ENCODE measurements at places on chromosomes 5 and 9.
A peak's percentile ranks its signal among the peaks of the same experiment; 100 is the strongest.

- DNase-seq = no peak
Measured at GRCh38 chr5:135822959-135823358, 11.5 kb upstream of the SLC25A48 start.

- no peak for DNase-seq
Measured at GRCh38 chr5:11432116-11432515, 472.1 kb downstream of the CTNND2 start.

GRCh38 chr5:178527458-178528307, 62.5 kb downstream of the COL23A1 start:
- peak; percentile 74 for DNase-seq

- peak; percentile 59 for DNase-seq
Measured at GRCh38 chr9:35945341-35946018, 12.5 kb downstream of the OR2S2 start.

- DNase-seq = peak; percentile 39
Measured at GRCh38 chr9:20351715-20352114, 270.6 kb downstream of the MLLT3 start.

DNA sequence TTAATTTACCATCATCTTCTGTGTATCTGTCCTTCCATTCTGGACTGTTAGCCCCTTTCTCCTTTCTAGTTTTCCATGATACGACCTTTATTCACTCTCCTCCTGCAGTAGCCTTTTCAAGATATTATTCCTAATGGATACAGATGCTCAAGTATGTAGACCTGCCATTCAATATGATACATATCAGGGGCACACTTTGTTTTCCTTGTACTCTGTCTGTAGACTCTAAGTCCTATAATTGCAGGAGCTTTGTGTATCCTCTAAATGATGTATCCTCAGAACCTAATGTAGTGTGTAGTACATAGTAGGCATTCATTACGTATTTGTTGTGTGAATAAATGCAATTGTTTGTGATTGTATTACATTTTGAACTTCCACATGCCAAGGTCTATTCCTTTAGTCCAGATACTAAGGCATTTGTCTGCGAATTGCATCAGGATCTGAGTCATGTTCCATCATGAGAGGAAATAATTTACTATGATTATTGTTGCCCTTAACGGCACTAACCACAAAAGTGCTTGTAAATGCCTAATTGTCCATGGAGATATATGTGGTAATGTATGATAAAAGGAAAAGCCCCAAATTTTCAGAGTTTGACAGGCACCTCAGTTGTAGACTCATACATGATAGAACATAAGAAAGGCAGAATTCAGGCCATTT, 57.1 kb upstream of the IZUMO3 start:
- DNase-seq = peak; percentile 71

- no peak for DNase-seq
Measured at GRCh38 chr5:180343831-180344695, 9.1 kb downstream of the GFPT2 start.

GRCh38 chr5:14401639-14402038, 180.0 kb upstream of the OTULINL start:
- DNase-seq = no peak

- DNase-seq = no peak
Measured at GRCh38 chr9:98634685-98635336, 73.9 kb downstream of the GABBR2 start.

DNA sequence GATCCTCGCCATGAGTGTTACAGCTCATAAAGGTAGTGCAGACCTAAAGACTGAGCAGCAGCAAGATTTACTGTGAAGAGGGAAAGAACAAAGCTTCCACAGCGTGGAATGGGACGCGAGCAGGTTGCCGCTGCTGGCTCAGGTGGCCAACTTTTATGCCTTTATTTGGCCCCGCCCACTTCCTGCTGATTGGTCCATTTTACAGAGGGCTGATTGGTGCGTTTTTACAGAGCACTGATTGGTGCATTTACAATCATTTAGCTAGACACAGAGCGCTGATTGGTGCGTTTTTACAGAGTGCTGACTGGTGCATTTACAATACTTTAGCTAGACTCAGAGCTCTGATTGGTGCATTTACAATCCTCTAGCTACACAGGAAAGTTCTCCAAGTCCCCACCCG, 13.9 kb downstream of the PLK2 start:
- no peak for DNase-seq

DNA sequence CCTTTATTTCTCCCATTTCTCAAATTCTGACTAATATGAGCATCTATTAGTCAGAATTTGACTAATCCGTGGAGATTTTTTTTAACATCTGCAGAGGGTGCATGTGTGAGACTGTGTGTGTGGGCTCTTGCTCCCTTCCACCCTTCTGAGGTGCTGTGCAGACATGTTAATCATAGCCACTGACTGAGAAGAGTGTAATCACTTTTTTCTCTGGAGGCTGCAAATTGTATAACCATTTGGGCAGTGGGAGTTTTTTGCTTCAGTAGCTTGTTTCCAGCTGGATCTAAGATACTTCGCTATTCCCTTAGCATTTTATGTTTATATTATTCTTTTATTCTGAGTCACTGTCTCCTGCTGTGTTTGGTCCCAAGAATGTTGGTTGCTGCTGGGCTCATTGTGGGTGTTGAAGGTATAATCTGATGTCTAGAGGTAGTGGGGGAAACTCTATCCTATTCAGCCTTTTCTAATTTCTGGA, 66.2 kb downstream of the ARHGEF28 start:
- DNase-seq = peak; percentile 84

GRCh38 chr9:94250456-94250855, 8.6 kb upstream of the ZNF169 start:
- no peak for DNase-seq

GRCh38 chr5:176888865-176889165, 10.3 kb downstream of the HK3 start:
- DNase-seq = no peak

GRCh38 chr9:105204416-105204815, 40.0 kb upstream of the SLC44A1 start:
- no peak for DNase-seq

- DNase-seq = no peak
Measured at GRCh38 chr9:134229466-134230091, 65.2 kb upstream of the RNU6ATAC start.

DNA sequence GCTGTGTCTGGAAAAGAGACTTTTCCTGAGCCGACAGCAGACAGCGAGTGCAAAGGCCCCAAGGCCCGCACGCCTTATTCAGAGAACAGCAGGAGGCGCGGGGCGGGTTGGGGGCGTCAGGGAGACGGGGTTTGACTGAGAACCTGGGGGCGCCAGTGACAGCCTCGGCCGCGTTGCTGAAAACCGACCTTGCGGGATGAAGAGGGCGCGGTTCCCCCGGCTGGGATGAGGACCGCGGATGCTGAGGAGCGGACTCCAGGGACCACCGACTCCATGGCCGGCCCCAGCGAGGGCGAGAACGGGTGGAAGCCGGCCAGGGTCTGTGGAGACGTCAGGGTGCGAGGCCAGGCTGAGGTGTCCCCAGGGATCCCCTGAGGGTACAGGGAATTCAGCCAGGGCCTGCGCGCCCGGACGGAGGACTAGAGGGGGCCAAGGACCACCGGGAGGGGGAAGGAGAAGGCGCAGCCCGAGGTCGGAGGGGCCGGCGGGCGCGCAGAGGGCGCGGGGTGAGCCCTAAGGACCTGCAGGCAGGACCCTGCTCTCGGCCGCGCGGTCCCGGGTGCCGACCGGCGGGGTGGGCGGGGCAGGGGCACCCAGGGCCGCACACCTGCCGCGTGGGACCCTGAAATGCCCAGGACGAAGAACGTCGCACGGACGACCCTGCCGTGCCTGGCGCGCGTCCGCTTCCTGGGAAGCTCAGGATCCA, 837 bp upstream of the AHRR start:
- DNase-seq = no peak

- DNase-seq = peak; percentile 23
Measured at GRCh38 chr5:88269222-88269771, 652 bp upstream of the TMEM161B start.

DNA sequence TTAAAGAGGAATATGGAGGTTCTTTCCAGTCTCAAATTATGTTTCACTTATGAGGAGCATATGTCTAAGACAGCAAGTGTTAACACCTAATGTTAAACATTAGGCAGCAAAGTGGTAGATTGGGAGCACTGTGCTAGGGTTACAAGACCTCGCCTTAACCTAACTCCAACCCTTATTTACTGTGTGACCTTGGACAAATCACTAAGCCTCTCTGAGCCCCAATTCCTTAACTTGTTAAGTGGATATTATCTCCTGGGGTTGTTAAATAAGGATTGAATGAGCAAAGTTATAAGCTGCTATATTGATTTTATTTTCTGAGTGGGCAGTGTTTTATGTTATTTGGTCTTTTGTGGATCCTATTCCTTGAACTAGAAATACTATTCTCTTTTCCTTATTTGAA, 38.3 kb downstream of the TMEFF1 start:
- DNase-seq = no peak

DNA sequence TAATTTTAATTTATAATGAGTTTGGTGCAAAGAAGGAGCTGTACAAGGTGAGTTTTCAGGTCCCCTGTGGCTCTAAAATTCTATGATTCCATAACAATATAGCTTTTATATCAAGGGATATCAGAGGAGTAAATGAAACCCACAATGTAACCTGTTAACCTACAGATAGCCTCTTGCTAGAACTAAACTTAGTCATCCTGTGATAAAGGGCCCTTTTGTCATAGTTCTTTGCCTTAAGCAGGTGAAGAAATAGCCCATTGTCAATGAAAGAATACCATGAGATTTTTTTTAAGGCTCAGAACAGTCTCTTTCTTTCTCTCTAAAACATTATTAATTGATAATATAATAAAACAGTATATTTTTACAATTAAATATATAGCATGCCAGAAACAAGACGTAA, 127.8 kb downstream of the NFIB start:
- DNase-seq = no peak

- DNase-seq = no peak
Measured at GRCh38 chr5:6143523-6143922, 234.8 kb downstream of the MED10 start.

DNA sequence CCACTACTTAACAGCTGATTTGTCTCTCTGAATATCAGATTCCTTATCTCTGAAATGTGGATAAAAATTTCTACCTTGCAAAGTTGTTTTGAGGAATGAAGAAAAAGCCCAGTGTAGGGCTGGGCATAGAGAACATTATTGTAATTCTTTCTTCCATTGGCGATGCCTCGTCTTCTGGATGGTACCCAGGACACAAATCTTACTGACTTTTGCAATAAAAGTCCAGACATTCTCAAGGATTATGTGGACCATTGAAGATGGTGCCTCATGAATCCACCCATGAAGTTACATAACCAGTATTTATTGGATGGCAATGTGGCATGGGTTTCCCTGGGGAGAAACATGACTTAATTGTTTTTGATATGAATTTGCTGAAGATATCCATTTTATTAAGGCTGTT, 33.1 kb downstream of the NNT start:
- no peak for DNase-seq

DNA sequence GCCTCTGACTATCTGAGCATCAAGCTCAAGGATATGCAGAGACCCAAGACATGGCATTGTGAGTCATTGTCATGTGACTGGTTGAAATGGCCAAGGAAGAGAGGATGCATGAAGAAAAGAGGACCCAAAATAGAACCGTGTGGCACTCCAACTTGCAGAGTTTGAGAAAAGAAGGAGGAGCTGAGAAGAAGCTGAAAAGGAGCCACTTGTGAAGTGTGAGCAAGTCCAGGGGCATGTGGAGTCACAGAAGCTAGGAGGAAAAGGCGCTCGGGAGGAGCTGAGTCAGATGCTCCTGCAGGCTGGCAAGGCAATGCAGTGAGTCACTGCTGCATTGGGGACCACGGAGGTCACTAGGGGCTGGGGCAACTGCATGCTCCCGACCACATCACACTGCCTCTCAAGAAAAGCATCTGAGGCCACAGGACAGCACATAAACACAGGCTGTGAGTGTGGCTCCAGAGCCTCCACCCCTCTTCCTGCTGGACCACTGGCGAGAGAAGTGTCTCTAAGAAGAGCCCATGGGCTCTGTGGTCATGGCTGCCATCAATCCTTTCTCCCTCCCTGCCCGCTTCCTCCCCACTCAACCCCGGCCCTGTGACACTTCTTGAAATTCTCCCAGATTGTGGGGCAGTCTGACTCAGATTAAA, 197.6 kb downstream of the DRD1 start:
- peak; percentile 93 for DNase-seq

DNA sequence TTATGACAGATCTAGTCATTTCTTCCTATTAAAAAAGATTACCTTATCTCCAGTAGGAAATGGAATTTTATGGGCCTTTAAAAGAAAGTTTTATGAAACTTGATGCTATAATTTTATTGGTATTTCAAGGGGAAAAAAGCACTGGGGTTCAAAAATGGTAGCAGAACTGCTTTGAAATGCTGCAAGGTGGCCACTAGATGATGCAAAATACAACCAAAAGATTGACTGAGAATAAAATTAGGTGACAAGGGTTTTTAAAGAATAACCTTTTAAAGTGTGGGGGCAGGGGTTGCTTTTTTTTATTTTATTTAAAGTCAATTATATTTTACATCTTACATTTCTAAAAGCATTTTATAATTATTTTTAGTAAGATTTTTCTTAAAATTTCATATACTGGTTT, 61.7 kb downstream of the KLF9 start:
- DNase-seq = no peak

DNA sequence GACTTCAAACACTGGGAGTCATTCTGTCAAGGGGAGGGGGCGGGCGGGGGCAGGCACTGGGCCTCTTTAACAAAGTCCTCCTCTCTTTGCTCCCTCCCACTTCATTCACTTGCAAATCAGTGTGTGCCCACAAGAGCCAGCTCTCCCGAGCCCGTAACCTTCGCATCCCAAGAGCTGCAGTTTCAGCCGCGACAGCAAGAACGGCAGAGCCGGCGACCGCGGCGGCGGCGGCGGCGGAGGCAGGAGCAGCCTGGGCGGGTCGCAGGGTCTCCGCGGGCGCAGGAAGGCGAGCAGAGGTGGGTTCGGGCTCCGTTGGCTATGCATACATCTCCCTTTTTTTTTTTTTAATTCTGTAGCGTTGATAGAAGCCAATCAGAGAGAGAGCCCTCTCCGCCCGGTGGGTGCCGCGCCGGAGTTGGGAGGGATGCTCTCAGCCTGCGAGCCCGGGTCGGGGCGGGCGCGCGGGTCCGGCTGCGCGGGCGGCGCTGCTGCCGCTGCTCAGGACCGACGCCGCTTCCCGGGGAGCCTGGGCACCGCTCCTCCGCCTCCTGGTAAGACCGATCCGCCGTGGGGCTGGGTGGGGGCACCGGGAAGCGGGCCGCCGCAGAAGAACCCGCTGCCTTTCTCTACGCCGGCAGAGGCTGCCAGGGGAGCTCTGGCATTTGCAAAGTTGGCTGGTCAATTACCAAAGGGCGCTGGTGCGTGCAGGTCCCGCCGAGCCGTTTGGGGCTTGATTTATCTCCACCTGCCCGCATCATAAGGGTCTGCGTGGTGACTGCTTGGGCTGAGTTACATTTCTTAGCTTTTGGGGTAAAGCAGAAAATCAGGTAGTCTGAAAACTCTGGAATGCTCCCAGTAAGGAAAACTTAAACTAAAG, at the start of gene CDH6:
Gene CDH6 (plus strand): TSS at position 96 of the 877 bp plus-strand sequence. CDS start 73,788 bp downstream, outside the sequence.
- DNase-seq = no peak

DNA sequence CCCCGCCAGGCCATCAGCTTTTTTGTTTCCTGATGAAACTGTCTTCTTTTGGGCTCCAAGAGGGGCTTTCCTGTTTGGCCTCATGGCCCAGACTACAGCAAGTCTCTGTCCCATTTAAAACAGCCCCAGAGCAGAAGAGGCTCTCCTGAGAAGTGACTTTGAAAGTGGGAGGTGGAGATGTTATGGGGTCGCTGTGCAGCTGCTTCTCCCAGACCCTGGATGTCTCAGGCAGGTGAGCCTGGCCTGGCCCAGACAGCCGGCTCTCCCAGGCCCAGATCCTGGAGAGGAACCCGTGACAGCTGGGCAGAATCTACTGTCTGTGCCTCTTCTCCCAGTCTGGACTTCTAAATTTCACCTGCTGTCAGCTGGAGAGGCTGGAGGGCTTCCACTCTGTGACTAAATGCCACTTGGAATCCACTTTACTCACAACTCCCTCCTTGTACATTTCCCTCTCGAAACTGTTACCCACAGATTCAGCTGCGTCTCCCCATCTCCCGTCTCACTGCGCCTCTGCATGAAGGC, 20.6 kb downstream of the FAM78A start:
- no peak for DNase-seq
